Upper lobe of left lung (tissue), 6 donors: ENCODE measurements at places on chromosomes 2 and 18. TPM values are rescaled to one million over a fixed set of nuclear protein-coding genes. Genes with fewer than 3 reads are reported as not detected.

GRCh38 chr18:78818495-78818894, 161.1 kb upstream of the SALL3 start:
- H3K27me3 ChIP-seq: no peaks in the 10 kb centered on the region
- H3K4me3 ChIP-seq: no peak overlapping the region
- H3K36me3 ChIP-seq: no peaks in the 10 kb centered on the region
- DNase-seq: no peak
- no peaks in the 10 kb centered on the region for H3K4me1 ChIP-seq

DNA sequence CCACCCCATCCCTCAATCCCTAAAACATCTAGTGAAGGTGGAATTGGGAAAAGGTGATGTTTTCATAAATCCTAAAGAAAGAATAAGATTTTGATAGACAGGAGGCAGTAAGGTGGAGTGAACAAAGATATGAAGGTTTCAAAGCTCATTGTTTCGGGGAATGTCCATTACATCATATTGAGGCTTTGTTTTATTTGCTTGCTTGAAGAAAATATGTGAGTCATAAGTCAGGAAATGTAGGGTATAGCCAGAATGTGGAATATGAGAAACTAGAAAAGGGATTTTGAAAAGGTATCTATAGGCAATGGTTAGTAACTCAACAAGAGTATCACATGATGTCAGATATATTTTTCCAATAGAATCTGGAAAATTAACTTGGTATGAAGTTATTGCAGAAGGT, 1178.5 kb upstream of the ACVR2A start:
- no peak for DNase-seq
- no peak overlapping the region for H3K27ac ChIP-seq
- H3K36me3 ChIP-seq: no peaks in the 10 kb centered on the region
- no peaks in the 10 kb centered on the region for H3K27me3 ChIP-seq
- H3K4me3 ChIP-seq: no peak overlapping the region
- no peaks in the 10 kb centered on the region for H3K4me1 ChIP-seq

- H3K27me3 ChIP-seq: no peaks in the 10 kb centered on the region
- no peak overlapping the region for H3K4me3 ChIP-seq
- no peaks in the 10 kb centered on the region for H3K4me1 ChIP-seq
- DNase-seq: no peak
- no peaks in the 10 kb centered on the region for H3K36me3 ChIP-seq
These were observed 32.3 kb upstream of the PMAIP1 start for GRCh38 chr18:59867337-59868104.

Gene TACR1
- not detected for total RNA-seq

Gene MARCHF4
- not detected for total RNA-seq

Gene CHRNG
- total RNA-seq: not detected

DNA sequence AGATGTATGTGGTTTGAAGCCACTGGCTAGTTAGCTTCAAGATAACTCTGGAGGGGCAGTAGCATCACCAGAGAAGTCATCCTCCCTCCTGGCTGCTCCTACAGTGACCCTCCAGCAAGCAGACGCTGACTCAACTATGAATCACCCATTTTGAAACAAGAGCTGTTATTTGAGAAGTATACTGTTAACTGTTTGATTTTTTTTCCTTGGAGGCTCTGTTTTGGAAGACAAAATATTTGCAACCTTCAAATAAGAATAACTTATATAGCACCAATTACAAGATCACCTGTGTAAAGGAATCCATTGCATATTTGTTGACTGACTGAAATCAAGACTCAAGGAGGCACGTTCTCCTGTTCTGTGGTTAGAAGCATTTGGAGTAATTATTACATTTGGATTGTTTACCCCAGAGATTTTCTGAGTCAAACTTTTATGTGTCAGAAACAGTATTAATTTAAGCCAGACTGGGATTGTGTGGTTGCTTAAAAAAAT, 313.8 kb downstream of the MTX2 start:
- H3K4me3 ChIP-seq: no peak overlapping the region
- no peaks in the 10 kb centered on the region for H3K27me3 ChIP-seq
- no peaks in the 10 kb centered on the region for H3K4me1 ChIP-seq

- H3K27me3 ChIP-seq: no peaks in the 10 kb centered on the region
- no peak for DNase-seq
- H3K27ac ChIP-seq: peak overlapping the region; percentile 99
- peaks cover 29% of the 10 kb centered on the region for H3K4me1 ChIP-seq
- peak overlapping the region; percentile 42 for H3K4me3 ChIP-seq
These were observed 488 bp upstream of the RHOB start for GRCh38 chr2:20446255-20446916.

Gene DTYMK
- total RNA-seq: 17.0 TPM
